ENCODE measurements at places on chromosomes 1 and 21.

GRCh38 chr1:235077571-235078479 is 50.8 kb downstream of the TOMM20 start:
- DNase-seq = peak; percentile 67

DNA sequence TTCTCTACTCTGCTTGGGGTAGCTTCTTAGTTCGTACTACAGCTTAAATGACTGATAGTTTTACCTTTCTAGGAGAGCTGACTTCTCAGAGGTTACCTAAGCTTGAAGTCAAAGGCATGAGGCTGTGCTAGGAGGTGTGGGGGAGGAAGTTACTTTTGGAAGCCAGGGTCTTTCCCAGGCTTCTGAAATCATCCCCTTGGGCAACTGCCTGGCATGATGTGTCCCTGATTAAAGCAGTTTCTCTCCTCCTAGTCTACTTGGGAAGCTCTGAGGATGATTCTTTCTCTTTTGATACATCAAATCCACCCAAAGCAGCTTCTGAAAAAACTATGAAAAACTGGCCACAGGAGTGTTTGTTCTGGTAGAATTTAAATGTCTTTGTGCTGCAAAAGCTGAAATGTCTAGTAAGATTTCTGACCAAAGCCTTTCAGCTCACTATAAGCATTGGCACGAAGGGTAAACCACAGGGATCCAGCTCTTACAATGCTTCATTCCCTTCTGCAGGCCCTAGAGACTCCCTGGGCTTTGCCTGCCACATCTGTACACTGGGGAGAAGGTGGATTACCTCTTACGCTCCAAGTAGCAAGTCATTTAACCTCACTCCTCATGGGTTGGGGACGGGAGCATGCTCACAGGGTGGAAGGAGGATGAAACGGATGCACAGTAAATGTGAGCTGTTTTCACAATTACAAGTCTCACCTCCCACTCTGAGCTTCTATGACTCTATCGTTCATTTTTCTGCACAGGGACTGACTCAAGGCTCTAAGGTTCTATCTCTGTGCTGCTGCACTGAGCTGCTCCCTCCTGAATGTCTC is 59.6 kb downstream of the RUNX1 start:
- peak; percentile 66 for DNase-seq

- DNase-seq = no peak
Observed at GRCh38 chr1:203217139-203217655, 12.3 kb downstream of the CHIT1 start.

DNA sequence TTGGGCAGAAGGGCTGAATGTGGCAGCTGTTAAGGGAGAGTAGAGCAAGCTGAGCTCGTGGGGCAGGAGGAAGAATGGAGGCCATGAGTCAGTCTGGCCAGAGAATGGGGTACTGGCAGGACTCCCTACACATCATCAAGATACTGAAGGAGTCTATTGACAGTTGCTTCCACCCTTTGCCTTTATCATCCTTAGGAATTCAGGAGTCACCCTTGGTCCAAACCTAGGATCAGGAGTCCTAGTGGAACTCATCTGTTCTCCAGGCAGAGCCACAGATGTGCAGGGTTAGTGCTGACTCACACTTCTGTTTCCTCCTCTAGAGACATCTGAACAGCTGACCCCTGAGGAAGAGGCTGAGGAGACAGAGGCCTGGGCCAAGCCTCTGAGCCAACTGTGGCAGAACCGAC is 18.7 kb upstream of the ST3GAL3 start:
- no peak for DNase-seq

DNA sequence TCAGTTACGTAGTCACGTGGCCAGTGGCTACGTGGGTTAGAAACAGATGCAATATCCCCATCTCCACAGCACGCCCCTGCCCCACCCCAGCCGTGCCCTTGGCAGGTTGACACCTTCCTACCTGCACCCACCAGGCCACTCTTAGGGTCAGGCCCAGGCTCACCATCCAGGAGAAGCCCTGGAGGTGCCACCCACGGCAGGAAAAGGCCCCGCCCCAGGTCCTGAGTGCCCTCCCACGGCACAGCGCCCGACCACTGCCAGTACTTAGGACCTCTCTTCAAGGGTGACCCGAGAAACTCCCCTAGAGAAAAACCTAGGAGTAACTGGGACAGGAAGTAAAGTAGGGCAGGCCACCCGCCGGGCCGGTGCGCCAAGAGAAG is 1.5 kb downstream of the C1orf35 start:
- DNase-seq = no peak

DNA sequence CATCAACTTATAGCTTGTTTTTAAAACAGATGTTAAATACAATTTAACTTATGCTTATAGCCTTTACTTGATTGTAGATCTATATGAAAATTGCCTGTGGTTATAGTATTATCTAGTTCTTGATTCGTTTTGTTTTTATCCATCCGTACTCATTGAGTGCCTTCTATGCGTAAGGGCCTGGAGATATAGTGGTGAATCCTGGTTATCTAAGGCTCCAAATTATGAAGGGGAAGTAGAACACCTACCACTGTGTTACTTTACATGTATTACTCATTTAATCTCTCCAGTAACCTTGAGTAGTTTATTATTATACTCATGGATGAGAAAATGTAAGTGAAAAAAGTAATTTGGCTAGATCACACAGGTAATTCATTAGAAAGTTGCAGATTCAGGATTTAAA is 121.8 kb downstream of the OSBPL9 start:
- no peak for DNase-seq

GRCh38 chr1:227899141-227899819 is 48.5 kb downstream of the WNT9A start:
- no peak for DNase-seq

- no peak for DNase-seq
Observed at GRCh38 chr21:33406493-33406892, 3.3 kb downstream of the IFNGR2 start.

DNA sequence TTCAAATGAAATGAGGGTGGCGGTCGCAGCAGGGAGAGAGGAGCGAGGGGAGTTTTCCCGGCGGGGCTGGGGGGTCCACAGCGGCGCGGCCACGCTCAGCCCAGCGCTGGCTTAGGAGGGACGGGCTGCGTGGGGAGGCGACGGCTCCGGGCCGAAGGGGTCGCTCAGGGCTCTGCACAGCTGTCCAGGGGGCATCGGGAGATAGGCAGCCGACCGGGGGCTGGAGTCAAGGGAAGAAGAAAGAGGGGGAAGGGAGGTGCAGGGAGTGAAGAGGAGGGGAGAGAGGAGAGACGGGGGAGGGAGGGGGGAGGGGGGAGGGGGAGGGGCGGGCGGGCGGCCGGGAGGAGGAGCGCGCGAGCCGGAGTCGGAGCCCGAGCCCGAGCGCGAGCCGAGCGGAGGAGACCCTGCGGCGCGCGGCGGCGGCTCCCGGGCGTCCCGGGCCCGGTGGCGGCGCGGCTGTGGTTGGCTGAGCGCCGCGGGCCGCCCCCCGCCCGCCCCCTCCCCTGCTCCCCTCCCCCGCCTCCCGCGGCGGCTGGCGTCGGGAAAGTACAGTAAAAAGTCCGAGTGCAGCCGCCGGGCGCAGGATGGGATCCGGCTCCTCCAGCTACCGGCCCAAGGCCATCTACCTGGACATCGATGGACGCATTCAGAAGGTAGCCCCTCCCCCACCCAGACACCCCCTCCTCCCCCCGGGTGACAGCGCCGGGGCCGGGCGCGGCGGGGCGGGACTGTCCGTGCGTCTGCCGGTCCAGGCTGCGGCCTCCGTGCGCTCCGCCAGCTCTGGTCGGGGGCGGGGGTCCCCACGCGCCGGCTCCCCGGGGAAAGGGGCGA is at the start of gene PDE9A:
Gene PDE9A (plus strand): TSS at position 391 of the 831 bp plus-strand sequence. CDS start 194 bp downstream, at position 585.
- no peak for DNase-seq

DNA sequence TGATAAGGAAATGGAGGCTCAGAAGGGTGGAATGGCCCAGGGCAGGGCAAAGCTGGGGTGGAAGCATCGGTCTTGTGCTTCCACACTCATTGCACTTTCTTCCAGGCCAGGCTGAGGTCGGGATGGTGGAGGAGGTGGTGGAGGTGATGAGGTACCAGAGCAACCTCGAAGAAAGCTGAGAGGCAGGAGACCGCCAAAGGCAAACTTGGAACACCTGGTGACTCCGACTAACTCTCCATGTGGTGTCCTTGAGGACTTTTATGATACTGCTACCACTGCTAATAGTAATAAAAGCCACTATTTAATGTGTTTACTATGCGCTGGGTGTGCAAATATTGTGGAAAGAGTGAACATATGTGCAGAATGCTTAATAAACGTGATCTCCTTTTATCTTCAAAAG is 16.9 kb upstream of the BTG2 start:
- DNase-seq = no peak

DNA sequence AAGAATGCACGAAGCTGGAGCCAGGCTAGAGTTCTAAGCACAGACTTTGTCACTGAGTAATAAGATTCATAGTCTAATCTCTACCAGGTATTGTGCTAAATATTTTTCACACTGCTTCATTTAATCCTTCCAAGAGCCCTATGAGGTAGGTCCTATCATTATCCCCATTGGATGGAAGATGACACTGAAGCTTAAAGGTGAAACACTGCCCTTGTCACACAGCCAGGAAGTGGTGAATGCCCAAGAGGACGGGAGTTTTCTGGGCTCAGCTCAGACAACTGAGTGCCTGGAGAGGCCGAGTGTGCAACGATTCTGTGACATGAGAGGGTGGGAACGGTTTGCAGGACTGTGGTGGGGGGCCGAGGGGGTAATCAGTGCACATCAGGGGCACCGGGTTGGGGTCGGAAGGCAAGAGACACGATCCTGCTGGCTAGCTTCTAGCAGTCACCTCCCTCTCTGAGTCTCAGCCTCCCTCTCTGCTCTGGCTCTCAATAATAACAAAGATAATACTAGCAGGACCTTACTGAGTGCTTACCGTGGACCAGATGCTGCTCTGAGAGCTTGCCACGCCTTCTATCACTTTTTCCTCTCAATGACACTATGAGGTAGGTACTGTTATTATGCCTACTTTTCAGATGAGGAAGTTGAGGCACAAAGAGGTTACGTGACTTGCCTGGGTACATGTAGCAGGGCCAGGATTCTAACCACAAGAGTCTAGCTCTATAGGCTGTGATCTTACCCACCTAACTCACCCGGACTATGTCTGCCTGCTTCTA is 12.4 kb downstream of the KCNQ4 start:
- DNase-seq = no peak

- DNase-seq = no peak
Observed at GRCh38 chr1:46621930-46622329, 5.3 kb upstream of the MOB3C start.

DNA sequence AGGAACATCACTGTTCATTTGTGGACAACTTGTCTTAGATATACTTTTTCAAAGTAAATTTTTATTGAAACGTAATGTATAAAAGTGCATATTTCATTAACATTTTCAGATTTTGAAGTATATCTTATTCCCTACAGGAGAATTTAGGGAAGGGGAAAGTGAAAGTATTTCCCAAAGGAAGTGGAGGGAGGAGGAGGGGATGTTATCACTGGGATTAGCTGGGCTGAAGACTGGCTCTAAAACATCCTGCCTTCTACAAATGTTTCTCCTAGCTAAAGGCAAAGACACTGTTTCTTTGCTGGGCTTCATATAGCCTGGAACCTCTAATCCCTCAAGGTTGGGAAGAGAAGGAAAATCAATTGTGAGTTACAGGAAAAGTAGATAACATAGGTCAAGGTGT is 7.1 kb upstream of the ZNF697 start:
- no peak for DNase-seq

GRCh38 chr1:59422921-59423575 is 126.2 kb downstream of the FGGY start:
- DNase-seq = no peak

GRCh38 chr1:18743233-18743632 is 112.6 kb downstream of the PAX7 start:
- DNase-seq = no peak

- DNase-seq = no peak
Observed at GRCh38 chr1:180954801-180955165, 42.1 kb downstream of the KIAA1614 start.

- no peak for DNase-seq
Observed at GRCh38 chr1:240719953-240720700, 108.2 kb upstream of the GREM2 start.

DNA sequence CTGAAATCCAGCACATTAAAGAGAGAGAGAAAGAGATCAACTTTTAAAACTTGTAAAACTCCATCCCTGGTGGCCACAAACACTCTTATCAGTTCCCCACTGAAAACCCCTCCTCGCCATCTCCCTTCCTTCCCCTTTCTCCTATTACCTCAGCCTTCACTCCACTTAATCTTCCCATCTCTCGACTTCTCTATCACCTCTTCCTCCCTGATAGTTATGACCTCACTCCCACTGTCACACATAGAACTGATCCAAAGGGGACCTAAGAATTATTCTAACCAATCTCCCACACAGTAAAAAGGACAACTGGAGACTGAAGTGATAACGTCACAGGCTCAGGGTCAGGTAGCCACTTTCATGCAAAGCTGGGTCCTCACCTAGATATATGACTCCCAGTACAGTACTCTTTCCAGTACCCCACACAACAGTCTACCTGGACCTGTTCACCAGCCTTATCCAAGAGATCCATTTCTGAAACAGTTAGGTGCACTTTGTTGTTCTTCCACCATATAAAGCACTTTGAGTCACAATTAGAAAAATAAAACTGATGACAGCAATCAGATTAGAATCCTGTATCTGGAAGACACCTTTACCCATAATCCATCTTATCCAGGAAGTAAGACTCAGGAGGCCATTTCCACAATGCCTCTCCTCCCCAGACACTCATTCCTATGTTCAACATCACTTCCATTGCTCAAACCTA is 324.8 kb downstream of the SMYD3 start:
- DNase-seq = no peak

DNA sequence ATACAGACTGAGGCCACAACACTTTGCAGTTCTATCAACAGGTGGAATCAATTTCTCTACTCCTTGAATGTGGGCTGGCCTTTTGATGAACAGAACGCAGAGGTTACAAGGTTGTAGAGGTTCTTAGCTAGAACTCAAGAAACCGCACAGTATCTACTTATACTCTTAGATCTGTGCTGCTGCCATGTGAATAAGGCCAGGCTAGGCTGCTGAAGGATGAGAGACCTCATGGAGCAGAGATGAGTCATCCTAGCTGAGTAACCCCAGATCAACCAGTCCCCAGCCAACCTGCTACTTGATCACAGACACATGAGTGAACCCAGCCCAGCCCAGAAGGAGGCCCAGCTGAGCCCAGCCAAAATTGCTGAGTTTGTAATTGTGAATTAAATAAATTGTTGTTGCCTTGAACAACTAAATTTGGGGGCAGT is 35.3 kb upstream of the BCAR3 start:
- DNase-seq = peak; percentile 45

- DNase-seq = no peak
Observed at GRCh38 chr1:220734571-220735326, 13.4 kb upstream of the MTARC2 start.

DNA sequence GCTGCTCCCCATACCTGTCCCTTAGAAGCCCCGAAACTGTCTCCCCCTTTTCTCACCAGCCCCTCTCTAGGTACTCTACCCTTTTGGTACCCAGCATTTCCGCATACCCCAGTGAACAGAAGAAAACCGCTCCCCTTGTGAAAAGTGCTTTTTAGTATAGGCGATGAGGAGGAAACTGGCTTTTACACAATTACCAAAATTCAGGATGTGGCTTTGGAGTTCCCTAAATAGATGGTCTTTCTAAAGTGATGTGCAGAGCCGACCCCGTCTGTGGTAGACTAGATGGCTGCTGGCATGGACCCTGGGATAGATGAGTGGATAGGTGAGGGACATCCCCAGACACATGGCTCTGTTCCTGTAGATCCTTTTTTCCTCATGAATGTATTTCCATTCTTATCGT is 2.6 kb upstream of the PER3 start:
- no peak for DNase-seq

GRCh38 chr1:94253456-94254017 is 16.2 kb upstream of the ARHGAP29 start:
- no peak for DNase-seq
